Adrenal gland (tissue), 19 donors: ENCODE measurements at places on chromosomes 12 and 14. TPM values are rescaled to one million over a fixed set of nuclear protein-coding genes. Genes with fewer than 3 reads are reported as not detected.

The KRT5 gene
- not detected for total RNA-seq

The RAB35 gene
- 19.3 TPM for total RNA-seq

DNA sequence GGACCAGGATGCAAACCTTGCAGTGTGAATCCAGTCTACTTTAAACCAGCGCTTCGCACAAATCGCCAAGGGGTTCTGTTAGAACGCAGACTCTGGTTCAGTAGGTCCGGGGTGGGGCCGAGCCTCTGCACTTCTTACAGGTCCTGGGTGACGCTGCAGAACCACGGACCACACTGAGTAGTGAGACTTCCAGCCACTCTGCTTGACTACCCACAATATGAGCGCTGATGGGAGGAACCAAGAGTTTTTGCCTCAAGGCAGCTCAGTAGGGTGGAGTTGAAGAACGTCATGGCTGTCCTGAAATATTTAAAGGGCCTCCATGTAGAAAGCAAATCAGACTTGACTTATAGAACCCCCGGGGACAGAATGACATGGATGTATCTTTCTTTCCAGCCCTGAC is 138.0 kb upstream of the CRY1 start:
- no peaks in the 10 kb centered on the region for H3K36me3 ChIP-seq
- no peak overlapping the region for H3K4me3 ChIP-seq
- H3K27ac ChIP-seq: no peak overlapping the region
- H3K4me1 ChIP-seq: no peaks in the 10 kb centered on the region
- DNase-seq: no peak

DNA sequence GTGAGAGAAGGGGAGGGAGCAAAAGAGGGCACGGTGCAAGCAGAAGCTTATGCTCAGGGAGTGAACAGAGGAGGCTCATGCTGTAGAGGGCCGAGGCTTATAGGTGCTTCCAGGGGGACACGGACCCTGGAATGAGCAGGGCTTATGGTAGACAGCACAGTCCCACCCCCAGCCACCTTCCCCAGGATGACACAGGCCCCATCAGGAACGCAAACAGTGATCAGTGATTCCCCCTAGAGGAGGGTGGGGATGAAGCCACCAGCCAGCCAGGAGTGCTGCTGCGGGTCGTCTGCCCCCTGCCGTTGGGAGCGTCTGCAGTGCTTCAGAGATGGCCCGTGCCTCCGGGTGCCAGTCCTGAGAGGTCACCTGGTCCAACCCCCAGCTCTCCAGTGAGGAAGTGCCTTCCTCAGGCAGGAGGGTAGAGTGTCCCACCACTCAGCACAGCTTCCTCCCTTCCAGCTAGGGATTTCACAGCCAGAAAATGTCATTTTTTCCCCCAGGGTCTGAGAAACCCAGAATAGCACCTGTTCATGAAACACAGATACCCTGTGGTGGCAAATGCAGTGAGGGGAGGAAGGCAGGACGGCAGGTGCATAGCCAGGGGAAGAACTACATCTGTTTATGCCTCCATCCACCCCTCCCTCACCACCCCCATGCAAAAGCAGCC is 60.7 kb downstream of the SLC6A12 start:
- no peaks in the 10 kb centered on the region for H3K36me3 ChIP-seq
- peak; percentile 45 for DNase-seq
- H3K4me1 ChIP-seq: no peaks in the 10 kb centered on the region
- no peaks in the 10 kb centered on the region for H3K27me3 ChIP-seq
- H3K4me3 ChIP-seq: no peak overlapping the region
